Calu3 (cell line): ENCODE measurements at places on chromosomes 1 and 21.

GRCh38 chr1:81806432-81806770, 5.7 kb downstream of the ADGRL2 start:
- DNase-seq: no peak

DNA sequence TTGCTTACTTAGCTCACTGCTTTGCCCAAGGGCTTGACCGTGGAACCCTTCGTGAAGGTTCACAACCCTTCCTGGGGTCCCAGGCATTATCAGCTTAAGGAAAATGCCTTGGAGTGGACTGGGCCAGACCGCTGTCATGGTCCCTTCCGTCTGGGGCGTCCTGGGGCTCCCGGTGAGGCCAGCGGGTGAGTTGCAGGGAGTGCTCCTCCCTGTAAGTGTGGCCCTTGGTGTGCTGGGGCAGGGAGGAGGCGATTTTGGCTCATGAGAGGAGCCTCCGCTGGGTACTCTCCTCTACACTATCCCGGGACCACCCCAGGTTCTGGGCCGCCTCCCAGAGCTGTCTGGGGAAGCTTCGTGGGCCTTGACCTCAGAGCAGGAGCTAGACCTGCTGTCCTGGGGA, 48.1 kb downstream of the AJAP1 start:
- DNase-seq: no peak

DNA sequence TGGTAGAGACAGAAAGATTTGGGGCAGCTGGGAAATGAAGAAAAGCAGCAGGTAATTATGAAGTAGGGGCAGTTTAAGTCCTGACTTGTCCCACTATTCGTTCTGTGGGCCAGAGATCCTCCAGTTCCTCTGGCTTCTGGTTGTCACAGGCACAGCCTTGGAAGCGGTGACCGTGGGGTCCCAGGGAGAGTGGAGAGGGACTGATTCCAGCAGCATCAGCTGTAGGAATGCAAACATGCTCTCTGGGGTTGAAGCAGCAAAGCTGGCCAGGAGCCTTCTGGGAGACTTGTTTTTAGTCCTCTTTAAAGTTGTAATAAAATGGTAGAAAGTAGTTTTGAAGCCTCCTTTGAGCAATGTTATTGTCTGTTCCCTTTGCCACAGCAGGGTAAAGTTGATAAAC, 488.0 kb downstream of the LMO4 start:
- no peak for DNase-seq

GRCh38 chr1:72197786-72198185, 84.6 kb downstream of the NEGR1 start:
- no peak for DNase-seq

DNA sequence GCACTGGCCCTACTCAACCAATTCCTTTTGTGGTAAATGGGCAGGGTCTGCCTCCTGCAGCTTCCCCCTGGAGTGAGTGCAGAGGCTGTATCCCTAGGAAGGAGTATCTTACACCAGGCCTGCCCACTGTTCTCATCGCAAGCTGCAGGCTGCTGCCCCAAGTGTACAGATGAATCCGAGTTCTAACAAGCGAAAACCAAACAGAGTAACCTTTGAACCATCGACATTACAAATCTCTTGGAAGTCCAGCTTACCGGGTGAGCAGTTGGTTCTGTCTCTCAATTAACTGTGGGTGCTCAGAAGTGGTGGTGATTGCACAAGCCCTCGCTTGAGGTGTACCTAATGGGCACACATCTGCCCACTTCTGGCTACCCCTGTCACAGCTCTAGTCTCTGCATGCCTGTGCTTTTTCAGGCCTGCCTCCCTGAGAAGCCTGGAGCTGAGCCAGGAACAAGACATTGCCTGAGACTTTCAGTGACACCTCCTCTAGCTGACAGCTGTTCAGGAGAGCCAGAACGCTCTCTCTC, 22.7 kb downstream of the INAVA start:
- DNase-seq: no peak

GRCh38 chr1:232793944-232794343, 11.3 kb upstream of the MAP10 start:
- peak; percentile 10 for DNase-seq

- DNase-seq: no peak
Observed at GRCh38 chr1:198495631-198496030, 44.8 kb downstream of the ATP6V1G3 start.

- no peak for DNase-seq
Observed at GRCh38 chr1:15184436-15185241, 31.1 kb downstream of the TMEM51 start.

- no peak for DNase-seq
Observed at GRCh38 chr1:93205892-93206566, 25.5 kb downstream of the CCDC18 start.

DNA sequence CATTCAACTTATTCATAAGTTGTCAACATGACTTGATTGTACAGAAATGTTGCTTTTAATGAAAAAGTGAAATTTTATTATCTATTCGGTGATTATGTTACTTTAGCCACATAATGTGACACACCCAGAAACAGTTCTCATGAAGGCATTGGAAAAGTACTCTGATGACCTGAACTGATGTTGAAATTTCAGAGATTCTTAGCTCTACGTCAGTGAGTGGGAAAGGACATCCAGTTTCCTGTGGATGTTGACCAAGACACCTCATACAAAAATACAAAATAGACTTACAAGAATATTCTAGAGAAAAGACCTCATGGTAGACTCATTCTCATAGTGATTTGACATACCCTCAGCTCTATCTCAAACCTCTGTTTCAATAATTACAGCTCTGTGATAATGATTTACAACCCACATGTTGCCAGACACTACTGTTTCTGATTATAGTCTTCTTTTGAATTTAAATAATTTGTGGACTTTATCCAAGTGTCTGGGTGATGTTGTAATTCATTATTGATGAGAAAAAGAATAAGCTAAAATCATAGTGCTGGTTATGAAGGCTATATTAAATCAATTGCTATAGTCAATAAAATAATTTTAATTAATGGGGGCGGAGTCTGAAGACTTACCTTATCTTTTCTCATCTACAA, 37.3 kb downstream of the KCNK2 start:
- no peak for DNase-seq

DNA sequence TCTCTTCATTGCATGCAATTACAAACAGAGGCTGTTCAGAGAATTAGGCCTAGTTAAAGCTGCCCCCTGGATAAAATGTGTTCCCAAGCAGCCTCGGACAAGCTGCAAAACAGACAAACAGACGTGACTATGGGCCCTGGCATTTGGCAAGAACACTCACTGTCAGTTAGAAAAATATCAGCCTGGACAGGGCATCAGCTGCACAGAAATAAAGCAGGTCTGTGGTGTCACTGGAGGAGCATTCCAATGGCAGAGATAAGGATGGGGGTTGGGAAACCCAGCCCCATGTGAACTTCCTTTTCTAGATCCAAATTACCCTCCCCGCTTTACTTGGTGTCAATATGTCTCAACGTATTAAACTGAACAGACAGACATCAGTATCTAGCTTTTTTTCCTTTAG, 177.1 kb downstream of the GPATCH2 start:
- DNase-seq: peak; percentile 31

GRCh38 chr1:159088050-159088449, 11.5 kb upstream of the AIM2 start:
- no peak for DNase-seq
